ENCODE measurements at places on chromosomes 7 and 10. TPM values are rescaled to one million over a fixed set of nuclear protein-coding genes. Genes with fewer than 3 reads are reported as not detected.

DNA sequence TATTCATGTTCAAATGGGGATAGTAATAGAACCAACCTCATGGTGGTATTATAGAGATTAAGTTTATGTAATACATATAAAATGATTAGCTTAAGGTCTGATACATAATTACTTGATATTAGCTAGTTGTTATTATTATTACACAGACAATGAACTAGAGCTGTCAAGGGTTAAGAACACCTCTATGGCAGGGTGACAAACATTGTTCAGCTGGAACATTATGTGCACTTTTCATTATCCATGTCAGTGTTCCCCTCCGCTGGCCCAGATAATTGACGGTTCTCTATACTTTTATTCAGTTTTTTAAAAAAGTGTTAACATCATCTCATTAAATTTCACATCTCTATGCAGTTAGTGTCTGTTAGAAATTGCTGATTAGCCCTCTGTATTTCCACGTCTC is 142.1 kb downstream of the CDK14 start:
- DNase-seq = no peak

ASZ1 gene
- total RNA-seq = not detected

DNA sequence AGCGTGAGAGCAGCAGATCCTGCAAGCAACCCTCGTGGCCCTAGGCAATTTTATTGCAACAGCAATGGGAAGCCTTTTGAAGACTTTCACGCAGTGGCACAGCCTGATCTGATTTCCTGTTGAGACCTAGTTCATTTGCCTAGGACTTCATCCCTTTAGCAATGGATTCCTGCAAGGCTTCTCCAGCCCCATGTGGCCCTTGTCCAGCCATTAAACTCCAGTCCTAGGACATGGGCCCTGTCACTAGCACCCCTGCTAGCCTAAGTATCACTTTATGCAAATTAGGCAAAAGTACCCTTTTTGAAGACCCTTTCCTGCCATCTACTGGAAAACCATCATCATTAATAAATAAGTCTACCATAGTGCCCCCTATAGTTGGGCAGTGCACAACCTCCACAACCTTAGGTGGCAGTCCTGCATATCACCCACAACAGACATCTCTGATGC is 379.4 kb downstream of the GALNT17 start:
- no peak for DNase-seq

DNA sequence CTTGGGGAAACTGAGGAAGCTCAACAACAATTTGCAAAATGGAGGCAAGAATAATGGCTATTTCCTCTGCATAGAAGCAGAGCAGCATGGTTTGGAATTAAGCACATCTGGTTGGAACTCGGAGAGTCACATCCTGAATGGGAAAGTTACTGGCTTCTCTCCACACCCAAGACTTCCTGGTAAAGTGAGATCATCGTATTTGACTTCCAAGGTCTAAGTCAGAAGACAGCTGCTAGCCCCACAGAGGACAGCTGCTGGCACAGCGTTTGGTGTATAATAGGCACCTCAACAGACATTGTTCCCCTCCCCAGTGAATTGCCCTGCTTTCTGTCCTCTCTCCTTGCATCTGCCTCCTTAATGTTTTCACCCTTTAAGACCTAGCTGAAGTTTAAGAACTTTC is 37.0 kb upstream of the NRF1 start:
- DNase-seq = peak; percentile 74

ANKRD61 gene
- not detected for total RNA-seq

MICALL2 gene
- total RNA-seq = 64.9 TPM

DNA sequence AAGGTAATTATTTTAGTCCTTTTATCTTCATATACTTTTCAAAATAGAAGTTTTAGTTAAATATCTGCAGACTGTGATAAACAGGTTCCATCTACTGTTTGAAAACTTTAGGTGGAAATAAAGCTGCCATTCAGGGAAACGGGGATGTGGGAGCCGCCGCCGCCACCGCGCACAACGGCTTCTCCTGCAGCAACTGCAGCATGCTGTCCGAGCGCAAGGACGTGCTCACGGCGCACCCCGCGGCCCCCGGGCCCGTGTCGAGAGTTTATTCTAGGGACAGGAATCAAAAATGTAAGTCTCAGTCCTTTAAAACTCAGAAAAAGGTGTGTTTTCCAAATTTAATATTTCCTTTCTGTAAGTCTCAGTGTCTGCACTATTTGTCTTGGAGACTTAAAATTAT is 11.0 kb downstream of the SUN1 start:
- DNase-seq = no peak

GRCh38 chr10:35424680-35425285 is 88.5 kb downstream of the CCNY start:
- no peak for DNase-seq

DNA sequence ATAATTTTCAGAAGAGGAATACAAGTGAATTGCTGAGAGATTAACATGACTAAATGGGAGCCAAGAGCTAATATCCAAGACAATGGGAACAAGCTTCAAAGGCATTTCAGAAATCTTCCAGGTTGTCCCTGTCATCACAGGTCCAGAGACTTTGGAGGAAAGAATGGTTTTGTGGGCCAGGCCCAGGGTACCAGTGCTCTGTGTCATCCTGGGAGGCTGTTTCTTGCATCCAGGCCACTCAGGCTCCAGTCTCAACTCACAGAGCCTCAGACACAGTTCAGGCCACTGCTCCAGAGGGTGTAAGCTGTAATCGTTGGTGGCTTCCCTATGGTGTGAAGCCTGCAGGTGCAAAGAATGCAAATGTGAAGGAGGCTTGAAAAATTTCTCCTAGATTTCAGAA is 170.4 kb upstream of the NRG3 start:
- no peak for DNase-seq

- no peak for DNase-seq
These were observed 127.8 kb upstream of the PPIF start for GRCh38 chr10:79219322-79219957.

YAE1 gene
- 13.0 TPM for total RNA-seq

LEP gene
- not detected for total RNA-seq

DNA sequence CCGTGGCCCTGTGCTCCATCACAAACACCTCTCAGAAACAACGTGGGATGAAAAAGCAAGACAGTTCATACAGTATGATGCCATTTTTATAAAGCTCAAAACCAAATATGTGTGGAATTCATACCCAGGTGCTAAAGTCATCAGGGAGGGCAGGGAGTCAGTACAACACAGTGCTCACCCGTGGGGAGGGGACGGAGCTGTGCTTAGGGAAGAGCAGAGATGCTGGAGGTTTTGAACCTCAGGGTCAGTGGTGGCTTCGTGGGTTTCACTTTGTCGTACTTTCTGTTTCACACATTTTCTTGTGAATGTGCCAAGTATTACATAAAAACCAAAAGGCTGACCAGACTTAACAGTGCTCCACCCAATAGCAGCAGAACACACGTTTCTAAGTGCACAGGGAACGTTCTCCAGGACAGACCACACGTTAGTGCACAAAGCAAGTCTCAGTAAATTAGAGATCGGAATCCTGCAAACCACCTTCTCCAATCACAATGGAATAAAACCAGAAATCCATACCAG is 21.2 kb downstream of the ZMIZ2 start:
- DNase-seq = no peak

GATA3 gene
- 2.5 TPM for total RNA-seq

DNA sequence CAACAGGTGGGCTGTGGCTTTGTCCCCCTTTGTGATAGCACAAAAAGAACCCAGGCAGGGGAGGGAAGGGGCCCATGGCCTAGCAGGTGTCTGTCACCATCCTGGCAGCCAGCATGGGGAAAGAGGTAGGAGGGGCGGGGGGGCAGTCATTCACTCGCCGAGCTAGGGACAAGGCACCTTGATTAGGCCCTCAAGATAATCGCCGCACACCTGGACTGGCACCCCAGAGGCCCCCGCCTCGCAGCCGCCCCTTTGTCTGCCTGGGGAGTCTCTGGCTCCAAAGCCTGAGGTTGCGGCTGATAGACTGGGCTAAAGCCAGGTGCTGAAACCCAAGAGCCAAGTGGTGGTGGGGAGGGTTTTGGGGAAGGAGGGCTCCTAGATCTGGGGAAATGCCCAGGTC is 151.2 kb upstream of the PCBD1 start:
- no peak for DNase-seq

CALN1 gene
- total RNA-seq = not detected

ZC3HAV1 gene
- total RNA-seq = 54.7 TPM

DNA sequence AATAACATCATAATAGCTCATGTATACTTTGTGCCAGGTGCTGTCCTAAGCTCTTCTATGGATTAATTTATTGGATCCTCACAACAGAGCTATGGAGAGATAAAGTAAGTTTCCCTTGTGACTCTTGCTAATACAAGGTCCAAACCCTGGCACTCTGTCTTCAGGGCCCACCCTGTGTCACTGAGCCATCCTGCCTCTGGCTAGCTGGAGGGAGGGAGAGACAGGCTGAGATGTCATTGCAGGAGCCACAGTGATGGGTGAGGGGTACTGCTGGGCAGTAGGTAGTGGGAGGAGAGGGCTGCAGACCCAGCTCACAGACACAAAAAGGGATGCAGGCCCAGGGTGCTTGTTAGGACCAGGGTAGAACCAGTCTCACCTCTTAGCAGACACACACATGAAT is 16.9 kb downstream of the GCK start:
- DNase-seq = no peak

LRRD1 gene
- 0.24 TPM for total RNA-seq

DNA sequence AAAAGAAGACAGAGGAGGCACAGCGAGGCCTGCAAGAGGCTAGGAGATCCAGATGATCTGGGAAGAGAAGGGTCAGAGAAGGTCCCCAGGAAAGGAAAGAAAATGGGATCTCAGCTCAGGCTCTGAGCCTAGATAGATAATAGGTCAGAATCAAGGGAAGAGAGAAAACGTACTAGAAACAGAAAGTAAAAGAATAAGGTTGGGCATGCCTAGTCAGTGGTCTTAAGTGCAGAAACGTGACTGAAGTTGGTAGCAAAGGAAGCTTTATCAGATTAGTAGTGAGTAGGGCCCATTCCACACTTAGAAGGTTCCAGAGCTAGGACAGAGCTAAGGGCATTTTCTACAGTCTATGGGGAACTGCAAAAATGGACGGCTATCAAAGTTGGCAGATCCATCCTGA is 84.8 kb upstream of the ASAH2 start:
- DNase-seq = no peak

MUC3A gene
- total RNA-seq = not detected

DNA sequence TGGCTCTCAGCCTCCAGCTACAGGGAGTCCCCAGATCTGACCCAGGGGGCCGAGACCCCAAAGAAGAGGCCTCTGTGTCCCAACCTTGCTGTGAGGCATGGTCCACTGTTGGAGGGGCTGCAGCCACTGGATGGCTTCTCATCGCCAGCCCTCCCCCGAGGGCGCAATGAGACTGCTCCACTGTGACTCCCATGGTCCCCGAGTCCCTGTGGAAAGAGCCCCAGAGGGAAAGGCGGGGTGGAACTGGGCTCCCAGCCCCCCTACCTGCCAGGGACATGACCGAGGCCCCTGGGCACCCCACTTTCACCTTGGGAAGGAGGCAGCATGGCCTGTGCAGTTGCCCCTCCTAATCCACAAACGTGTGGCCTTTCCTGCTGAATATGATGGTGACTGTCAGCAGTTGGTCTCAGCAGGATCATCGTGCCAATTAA is 33.5 kb upstream of the RET start:
- no peak for DNase-seq

ATP6V0A4 gene
- not detected for total RNA-seq

GTF2IRD1 gene
- 13.6 TPM for total RNA-seq

GRCh38 chr7:15669443-15670090 is 16.9 kb downstream of the MEOX2 start:
- DNase-seq = no peak

DNA sequence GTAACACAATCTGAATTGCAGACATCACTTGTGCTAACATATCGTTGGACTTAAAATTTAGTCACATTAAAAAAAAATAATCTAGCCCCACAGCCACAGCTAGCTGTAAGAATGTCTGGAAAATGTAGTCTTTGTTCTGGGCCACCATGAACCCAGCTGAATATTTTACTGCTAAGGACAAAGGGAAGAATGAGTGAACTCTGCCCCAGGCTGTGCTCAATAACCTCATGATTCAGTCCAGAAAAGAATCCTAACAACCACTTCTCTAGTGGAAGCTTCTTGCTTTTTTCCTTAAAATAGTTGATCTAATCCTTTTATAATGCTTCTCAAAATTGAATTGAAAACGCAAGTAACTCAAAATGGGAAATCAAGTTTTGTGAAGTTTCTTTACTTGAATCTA is 25.6 kb upstream of the SOSTDC1 start:
- no peak for DNase-seq

- DNase-seq = no peak
These were observed 5.3 kb downstream of the BMI1 start for GRCh38 chr10:22326145-22326702.

GRCh38 chr7:138608275-138608674 is 92.9 kb downstream of the SVOPL start:
- DNase-seq = no peak

PNLIP gene
- not detected for total RNA-seq

DNA sequence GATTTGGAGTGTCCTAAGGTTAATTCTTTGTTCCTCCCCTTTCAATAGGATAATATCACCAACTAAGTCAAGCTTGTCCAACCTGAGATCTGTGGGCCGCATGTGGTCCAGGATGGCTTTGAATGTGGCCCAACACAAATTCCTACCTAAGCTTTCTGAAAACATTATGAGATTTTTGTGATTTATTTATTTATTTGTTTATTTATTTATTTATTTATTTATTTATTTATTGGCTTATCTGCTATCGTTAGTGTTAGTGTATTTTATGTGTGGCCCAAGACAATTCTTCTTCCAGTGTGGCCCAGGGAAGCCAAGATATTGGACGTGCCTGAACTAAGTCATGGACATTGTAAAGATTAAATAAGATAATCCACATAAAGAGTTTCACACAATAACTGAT is 446.0 kb downstream of the PARD3 start:
- DNase-seq = no peak

DNA sequence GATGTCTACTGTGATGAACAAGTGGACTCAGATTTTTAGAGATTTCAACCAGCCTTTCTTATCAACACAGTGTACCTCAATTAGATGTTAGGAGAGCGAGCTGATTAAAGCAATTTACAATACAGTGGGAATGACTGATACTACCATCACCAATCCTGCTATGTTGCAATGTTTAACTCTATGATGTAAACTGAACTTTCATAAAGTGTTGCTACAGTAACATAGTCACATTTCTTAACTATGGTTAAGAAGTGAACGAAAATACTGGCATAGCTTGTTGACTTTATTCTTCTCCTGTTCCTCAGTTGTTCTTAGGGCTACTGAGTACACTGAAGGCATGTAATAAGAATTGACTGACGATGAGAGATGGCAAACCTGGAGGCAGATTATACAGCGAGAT is 139.8 kb downstream of the MYOF start:
- DNase-seq = no peak

GRCh38 chr7:159098424-159098786 is 46.3 kb downstream of the VIPR2 start:
- no peak for DNase-seq
